BJ (cell line): ENCODE measurements at places on chromosomes 1 and 21.

DNA sequence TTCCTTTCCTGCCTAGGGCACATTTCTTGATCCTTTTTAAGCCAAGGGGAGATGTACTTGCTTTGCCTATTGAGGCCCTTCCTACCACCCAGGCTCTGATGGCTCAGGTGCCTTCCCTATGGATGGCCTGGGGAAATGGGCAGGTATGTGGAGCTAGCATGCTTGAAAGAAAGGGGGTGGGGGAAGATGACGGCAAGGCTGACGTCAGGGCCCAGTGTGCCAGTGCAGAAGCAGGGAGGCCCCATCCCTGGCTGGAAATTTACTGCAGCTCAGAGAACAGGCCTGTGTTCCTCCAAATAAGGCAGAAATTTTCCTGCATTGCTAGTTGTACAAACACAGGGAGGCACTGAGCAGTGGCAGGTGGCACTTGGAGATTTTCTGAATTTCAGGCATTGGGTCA is 453.2 kb upstream of the VAMP3 start:
- DNase-seq, result no peak

- no peak for DNase-seq
Observed at GRCh38 chr1:226741009-226741408, 1.9 kb upstream of the ITPKB start.

- no peak for DNase-seq
Observed at GRCh38 chr1:159866905-159867663, 4.6 kb upstream of the VSIG8 start.

DNA sequence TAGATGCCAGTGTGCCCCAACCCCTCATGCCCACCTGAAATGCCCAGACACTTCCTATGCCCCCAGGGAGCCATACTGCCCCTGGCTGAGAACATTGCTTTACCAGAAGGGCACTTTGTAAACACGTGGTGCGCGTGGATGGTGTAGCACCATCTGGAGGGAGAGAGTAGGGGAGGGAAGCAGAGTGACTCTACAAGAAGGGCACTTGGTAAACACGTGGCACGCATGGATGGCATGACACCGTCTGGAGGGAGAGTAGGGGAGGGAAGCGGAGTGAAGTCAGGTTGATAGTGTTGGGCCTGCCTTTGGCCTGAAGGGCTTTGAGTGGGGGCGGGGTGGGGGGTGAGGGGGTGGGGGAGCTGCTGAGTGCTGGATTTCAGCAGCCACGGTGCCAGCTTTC is 324.0 kb upstream of the VAMP3 start:
- DNase-seq, result no peak

DNA sequence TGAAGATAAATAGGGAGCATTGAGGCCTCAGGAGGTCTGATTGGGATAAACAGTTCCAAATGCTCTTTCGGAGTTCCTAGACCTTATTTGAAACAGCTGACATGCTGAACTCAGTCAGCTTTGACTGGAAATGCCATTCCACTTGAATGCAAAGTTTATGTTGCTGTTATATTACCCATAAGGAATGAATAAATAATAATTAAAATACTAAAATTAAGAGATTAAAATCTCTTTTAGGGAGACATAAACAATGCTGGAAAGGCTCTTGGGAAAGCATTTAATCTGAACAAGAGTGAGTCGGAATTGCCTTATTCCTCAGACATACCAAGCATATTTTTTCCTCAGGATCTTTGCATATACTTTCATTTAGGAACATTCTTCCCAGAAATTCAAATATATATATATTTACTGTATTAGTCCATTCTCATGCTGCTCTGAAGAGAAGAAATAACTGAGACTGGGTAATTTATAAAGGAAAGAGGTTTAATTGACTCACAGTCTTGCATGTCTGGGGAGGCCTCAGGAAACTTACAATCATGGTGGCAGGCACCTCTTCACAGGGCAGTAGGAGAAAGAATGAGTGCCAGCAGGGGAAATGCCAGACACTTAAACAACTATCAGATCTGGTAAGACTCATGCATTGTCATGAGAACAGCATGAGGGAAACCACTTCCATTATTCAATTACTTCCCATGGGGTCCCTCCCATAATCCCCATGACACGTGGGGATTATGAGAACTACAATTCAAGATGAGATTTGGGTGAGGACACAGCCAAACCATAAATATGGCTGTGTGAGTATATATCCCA is 318.2 kb upstream of the PLXNA2 start:
- DNase-seq, result peak; percentile 69
